ENCODE measurements at places on chromosomes 6 and 20.
A peak's percentile ranks its signal among the peaks of the same experiment; 100 is the strongest.

GRCh38 chr6:83962582-83962981 lies 71.0 kb upstream of the MRAP2 start:
- DNase-seq: no peak

DNA sequence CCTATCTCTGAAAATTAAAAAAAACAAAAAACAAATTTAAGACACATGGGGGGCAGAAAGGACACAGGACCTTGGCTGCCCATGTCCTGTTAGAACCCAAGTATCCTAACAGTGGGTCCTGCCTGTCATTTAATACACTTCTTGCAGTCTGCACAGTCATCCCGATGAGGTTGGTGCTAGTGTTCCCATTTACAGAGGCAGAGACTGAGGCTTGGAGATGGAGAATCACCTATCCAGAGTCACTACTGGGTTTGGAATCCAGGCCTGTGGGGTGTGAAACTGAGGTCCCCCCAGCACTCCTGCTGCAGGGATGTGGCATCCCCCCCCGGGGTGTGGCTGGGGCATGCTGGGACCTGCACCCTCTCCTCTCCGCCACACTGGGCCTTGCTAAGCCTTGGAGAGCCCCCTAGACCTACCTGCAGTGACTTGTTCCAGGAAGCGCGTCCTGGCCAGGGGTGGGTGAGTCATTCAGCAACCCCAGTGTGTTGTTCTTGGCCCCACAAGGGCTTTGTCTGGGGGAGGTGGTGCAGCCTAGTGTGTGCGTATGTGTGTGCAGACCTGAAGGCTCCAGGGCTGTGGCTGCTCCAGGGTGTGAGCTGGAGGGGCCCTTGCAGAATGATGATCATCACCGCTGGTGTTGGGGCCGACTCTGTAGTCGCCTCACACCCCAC lies 49.7 kb downstream of the BCAS4 start:
- DNase-seq: peak; percentile 88

GRCh38 chr6:127932708-127933107 lies 31.9 kb upstream of the THEMIS start:
- DNase-seq: no peak

DNA sequence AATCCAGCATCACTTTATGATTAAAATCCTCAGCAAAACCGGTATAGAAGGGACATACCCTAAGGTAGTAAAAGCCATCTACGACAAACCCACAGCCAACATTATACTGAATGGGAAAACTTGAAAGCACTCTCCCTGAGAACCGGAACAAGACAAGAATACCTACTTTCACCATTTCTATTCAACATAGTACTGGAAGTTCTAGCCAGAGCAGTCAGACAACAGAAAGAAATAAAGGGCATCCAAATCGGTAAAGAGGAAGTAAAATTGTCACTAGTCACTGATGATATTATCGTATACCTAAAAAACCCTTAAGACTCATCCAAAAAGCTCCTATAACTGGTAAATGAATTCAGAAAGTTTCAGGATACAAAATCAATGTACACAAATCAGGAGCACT lies 33.3 kb downstream of the BLOC1S5 start:
- no peak for DNase-seq
